WTC11 (cell line): ENCODE measurements at places on chromosomes 4 and X.

DNA sequence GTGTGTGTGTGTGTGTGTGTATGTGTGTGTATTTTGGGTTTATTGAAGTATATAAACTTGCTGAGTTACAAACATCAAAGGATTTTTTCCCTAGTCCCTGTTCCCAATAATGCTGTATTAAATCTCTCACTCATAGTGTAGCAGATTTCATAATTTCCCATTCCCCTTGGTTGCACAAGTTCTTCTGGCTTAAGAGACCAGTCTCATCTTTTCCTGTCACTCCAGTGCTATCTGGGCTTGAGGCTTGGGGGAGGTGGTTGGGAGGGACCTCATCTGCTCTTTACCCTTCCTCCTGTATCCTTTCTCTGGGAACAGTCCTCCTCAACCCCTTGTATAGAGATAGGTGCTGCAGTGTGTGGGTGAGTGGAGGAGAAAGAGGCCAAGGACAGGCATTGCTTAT lies 285.4 kb upstream of the BOD1L1 start:
- H3K27me3 ChIP-seq = no peaks in the 10 kb centered on the region
- no peaks in the 10 kb centered on the region for H3K36me3 ChIP-seq
- no peak for DNase-seq
- H3K4me1 ChIP-seq = peaks cover 4% of the 10 kb centered on the region
- H3K4me3 ChIP-seq = no peak overlapping the region

DNA sequence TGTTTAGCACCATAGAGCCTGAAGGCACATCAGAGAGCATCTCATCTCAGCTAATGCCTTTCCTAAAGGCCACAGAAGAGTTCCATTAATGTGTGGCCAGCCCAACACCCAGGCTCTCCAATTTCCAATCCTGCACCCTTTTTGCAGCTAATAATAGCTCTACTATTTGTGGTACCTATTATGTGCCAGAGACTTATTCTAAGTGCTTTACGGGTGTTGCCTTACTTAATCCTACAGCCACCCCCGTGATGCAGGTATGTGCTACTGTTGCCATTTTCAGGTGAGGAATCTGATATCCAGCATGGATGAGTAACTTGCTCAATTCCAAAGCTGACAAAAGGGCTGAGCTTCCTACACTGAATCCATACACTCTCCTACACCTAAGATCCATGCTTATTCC lies 217.6 kb upstream of the GALNT7 start:
- H3K36me3 ChIP-seq = no peaks in the 10 kb centered on the region
- no peaks in the 10 kb centered on the region for H3K27me3 ChIP-seq
- H3K27ac ChIP-seq = no peak overlapping the region
- peaks cover 6% of the 10 kb centered on the region for H3K4me1 ChIP-seq

GRCh38 chr4:117596917-117597480 lies 437.3 kb upstream of the NDST3 start:
- H3K4me3 ChIP-seq = no peak overlapping the region
- DNase-seq = no peak
- peaks cover 24% of the 10 kb centered on the region for H3K4me1 ChIP-seq
- H3K27me3 ChIP-seq = no peaks in the 10 kb centered on the region
- no peak overlapping the region for H3K27ac ChIP-seq
- no peaks in the 10 kb centered on the region for H3K36me3 ChIP-seq

- H3K27ac ChIP-seq = no peak overlapping the region
- H3K4me1 ChIP-seq = no peaks in the 10 kb centered on the region
- no peak overlapping the region for H3K4me3 ChIP-seq
- DNase-seq = no peak
Observed at GRCh38 chr4:118224243-118224829, 128.5 kb downstream of the PRSS12 start.

DNA sequence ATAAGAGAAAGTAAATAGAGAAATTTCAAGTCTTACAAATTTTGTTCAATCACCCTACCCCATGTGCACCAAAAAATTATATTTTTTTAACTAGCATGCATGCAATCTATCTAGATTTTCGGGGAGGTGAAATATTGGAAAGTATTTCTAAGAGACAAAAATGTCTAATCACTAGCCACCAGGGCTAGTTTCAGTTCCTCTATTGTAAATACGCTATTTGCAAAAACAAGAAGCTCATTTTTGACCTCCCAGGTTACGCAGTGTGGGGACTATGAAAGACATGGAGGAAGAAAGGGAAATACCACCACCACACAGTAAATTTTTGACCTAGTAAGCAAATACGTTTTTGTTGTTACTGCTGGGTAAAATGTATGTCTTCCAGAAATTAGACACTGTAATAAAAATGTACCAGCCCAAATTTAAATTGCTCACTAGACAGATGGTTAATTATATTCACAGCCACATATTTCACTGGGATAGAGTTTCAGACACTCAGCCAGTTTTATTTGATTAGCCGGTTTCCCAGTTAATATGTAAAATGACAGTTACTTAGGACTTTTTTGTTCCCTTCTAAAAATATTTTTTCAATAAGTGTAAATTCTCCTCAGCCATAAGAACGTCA lies 2.2 kb downstream of the NEXMIF start:
- no peak for DNase-seq
- H3K4me1 ChIP-seq = 0 out of 2 replicates have a peak, but pooled peaks cover 7% of the 10 kb centered on the region
- H3K27me3 ChIP-seq = peaks cover 54% of the 10 kb centered on the region
- H3K4me3 ChIP-seq = no peak overlapping the region; the same call in 1 of the 2 replicates

- no peak for DNase-seq
- H3K36me3 ChIP-seq = no peaks in the 10 kb centered on the region
- H3K27ac ChIP-seq = no peak overlapping the region
- no peaks in the 10 kb centered on the region for H3K27me3 ChIP-seq
- H3K4me3 ChIP-seq = no peak overlapping the region
Observed at GRCh38 chr4:171880136-171880535, 66.9 kb downstream of the GALNTL6 start.

- H3K36me3 ChIP-seq = no peaks in the 10 kb centered on the region
- no peak overlapping the region for H3K27ac ChIP-seq
- peaks cover 2% of the 10 kb centered on the region for H3K27me3 ChIP-seq
- no peak for DNase-seq
- peaks cover 4% of the 10 kb centered on the region for H3K4me1 ChIP-seq
Observed at GRCh38 chrX:109940411-109940810, 62.5 kb upstream of the TMEM164 start.

DNA sequence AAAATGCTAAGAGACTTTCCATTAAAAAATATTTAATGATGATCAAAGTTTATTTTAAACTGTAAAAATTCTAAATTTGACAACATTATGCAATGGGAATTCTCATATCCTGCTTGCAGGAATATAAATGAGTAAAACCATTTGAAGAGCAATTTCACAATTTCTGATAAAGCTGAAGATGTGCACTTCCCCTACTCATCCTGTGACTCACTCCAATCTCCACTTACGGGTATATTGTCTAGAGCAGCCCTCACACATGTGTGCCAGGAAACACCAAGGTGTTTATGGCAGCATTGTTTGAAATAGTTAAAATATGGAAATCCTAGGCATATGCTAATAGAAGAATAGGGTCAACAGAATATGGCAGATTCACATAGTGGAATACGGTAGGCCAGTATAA lies 158.4 kb downstream of the PDHA2 start:
- H3K4me1 ChIP-seq = no peaks in the 10 kb centered on the region
- H3K27ac ChIP-seq = no peak overlapping the region

GRCh38 chr4:169506903-169507302 lies 105.5 kb downstream of the NEK1 start:
- no peaks in the 10 kb centered on the region for H3K4me1 ChIP-seq
- H3K27me3 ChIP-seq = no peaks in the 10 kb centered on the region
- H3K36me3 ChIP-seq = peaks cover 12% of the 10 kb centered on the region
- DNase-seq = no peak

DNA sequence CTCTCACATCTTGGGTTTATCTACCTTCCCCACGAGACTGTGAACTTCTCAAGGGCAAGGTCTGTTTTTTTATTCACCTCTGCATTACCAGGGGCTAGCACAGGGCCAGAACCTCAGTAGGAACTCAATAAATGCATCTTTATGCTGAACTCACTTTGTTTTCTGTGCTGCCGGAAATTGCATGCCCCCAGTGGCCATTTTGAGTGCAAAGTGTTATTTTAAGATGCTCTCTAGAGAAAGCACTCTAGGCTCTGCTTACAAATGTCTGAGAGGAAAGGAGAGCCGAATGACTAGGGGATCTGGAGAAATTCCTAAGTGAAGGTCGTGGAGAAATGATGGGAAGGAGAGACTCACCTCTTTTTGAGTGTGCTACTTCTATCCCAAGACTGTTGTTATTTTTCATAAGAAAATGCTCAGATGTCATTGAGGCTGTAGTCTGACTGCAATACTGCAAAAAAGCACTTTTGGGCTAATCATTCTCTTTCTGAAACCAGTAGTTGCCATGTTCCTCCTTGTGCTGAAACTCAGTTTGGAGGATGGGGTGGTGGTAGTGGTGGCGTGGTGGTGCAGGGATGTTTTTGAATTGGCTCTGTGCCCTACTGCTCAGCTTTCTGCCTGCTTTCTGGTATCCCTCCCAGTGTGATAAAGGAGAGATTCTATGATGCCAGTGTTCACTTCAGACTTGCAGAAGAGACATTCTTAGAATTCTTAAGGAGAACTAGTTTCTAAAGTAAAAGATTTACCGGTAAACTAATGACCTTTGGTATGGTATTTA lies 41.3 kb downstream of the DOCK11 start:
- H3K4me3 ChIP-seq = no peak overlapping the region
- H3K27ac ChIP-seq = peak overlapping the region; percentile 32
- peak; percentile 11 for DNase-seq
- H3K4me1 ChIP-seq = peaks cover 46% of the 10 kb centered on the region
- no peaks in the 10 kb centered on the region for H3K27me3 ChIP-seq

DNA sequence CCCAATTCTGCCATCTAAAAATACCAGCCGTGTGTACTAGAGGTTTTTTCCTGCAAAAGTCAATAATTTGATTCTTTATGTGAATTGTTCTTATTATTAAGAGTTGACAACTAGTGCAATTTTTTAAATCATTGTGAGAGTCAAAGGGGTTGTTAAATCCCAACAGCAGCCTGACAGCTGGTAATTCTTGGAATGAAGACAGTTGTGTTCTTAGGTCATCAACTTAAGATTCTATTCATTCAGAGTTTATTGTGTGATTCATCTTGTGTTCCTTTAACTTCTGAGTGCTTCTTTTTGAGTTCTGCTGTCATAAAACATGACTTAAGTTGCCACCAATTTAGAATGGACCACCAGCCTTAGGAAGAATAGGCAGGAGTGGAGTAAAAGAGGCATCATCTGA lies 329.0 kb downstream of the NAF1 start:
- DNase-seq = no peak
- no peaks in the 10 kb centered on the region for H3K27me3 ChIP-seq
- no peak overlapping the region for H3K4me3 ChIP-seq
- peaks cover 3% of the 10 kb centered on the region; the same call in 1 of the 2 replicates for H3K36me3 ChIP-seq
- no peaks in the 10 kb centered on the region for H3K4me1 ChIP-seq

DNA sequence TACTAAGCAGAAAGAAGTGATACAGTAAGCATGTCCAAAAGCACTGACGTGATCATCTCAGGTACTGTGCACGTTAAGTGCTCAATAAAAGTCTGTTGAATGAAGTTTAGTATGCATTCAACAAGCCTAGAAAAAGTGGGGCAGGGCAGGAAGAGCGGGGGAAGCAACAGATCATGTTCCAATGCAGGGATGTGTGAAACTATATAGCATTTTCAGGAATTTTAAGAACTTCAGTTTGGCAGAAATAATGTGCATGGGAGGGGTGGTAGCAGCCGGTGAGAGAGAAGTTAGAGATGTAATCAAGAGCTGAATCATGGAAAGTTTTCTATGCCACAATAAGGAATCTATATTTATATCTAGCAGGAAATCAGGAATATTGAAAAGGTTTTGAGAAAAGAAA lies 19.2 kb upstream of the CCNA2 start:
- DNase-seq = no peak
- H3K27ac ChIP-seq = no peak overlapping the region
- no peaks in the 10 kb centered on the region for H3K4me1 ChIP-seq
- no peak overlapping the region for H3K4me3 ChIP-seq

DNA sequence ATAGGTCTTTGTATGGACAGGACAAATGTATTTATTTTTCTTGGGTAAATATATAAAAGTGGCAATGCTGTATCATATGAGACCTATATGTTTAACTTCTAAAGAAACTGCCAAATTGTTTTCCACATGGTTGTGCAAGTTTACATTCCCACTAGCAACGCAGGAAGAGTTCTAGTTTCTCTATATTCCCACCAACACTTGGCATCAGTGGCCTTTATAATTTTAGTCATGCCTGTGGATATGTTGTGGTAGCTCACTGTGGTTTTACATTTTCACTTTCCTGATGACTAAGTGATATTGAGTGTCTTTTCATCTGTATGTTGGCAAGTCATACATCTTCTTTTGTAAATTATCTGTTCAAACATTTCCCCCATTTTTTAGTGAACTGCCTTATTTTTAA lies 126.0 kb downstream of the EMCN start:
- H3K27ac ChIP-seq = no peak overlapping the region
- H3K27me3 ChIP-seq = no peaks in the 10 kb centered on the region
- H3K4me1 ChIP-seq = no peaks in the 10 kb centered on the region
- H3K4me3 ChIP-seq = no peak overlapping the region

DNA sequence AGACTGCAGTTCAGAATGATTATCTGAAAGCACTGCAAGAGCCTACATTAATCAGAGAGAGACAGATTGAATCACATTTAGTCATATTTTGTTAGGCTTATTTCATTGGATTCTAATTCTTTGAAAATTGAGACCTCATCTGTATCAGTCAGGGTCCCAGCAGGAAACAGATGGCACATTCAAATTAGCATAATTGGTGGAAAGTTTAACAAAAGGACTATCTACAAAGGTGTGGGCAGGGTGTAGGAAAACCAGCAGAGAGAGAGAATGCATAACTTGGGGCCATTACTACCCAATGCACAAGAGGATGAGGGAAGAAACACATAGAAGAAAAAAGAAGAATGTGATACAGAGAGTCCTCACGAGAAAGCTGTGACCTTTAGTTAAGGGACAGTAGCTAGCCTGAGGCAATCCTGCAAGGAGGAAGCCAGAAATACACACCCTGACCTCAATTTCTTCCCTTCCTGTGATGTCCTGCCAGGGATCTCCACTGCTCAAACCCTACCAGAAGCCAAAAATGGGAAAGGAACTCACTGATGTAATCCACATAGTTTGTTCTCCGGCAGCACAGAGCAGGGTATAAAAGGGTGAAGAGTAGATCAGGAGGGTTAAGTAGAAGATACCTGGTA lies 17.7 kb upstream of the XKRX start:
- peak overlapping the region; percentile 45; the same call in 1 of the 2 replicates for H3K27ac ChIP-seq
- DNase-seq = no peak
- H3K4me3 ChIP-seq = no peak overlapping the region
- no peaks in the 10 kb centered on the region for H3K36me3 ChIP-seq
- H3K4me1 ChIP-seq = peaks cover 15% of the 10 kb centered on the region

GRCh38 chr4:10164877-10165283 lies 48.3 kb upstream of the WDR1 start:
- no peak overlapping the region for H3K4me3 ChIP-seq
- no peaks in the 10 kb centered on the region for H3K36me3 ChIP-seq
- peak; percentile 61 for DNase-seq
- no peaks in the 10 kb centered on the region for H3K4me1 ChIP-seq
- no peaks in the 10 kb centered on the region; the same call in 1 of the 2 replicates for H3K27me3 ChIP-seq
- H3K27ac ChIP-seq = no peak overlapping the region

DNA sequence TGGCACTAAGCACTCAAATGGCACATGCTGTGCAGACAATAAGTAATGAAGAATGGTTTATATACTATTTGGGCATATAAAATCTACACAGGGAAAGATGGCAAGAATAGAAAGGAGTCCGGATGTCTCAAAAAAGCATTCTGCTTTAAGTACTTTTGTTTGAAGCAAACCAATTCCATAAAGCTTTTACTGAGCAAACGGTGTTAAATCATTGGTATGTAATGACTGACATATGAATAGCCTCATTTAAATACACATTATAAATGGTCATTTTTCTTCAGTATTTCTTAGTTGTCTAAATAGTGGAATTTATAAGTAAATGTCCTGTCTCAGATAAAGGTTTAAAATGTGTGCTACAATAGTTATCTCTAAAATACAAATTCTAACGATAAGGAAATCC lies 6.0 kb downstream of the FBXO8 start:
- no peaks in the 10 kb centered on the region for H3K27me3 ChIP-seq
- no peaks in the 10 kb centered on the region for H3K36me3 ChIP-seq
- no peak overlapping the region for H3K4me3 ChIP-seq
- DNase-seq = no peak
- H3K27ac ChIP-seq = no peak overlapping the region
- H3K4me1 ChIP-seq = peaks cover 2% of the 10 kb centered on the region; the same call in 1 of the 2 replicates
